ENCODE measurements at places on chromosomes 2 and 18.

DNA sequence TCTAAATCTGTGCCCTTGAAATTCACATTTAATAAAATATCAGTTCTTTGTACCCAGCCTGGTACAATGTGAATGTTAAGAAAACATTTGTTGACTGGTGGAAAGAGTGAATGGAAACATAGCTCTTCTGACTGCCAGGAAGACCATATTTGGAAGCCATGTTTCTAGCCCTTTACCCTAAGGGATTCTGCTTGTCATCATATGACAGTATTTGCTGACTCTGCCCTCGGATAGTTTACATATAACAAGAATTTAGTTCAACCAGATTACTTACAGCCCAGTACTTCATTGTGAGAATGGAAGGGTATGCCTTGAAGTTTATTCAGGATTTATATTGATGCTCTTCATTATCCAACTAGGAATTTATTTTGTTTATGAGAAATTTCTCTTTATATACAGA is 13.8 kb upstream of the KCNS3 start:
- no peak for DNase-seq

- DNase-seq: peak; percentile 27
These were observed 8.8 kb downstream of the CYB5A start for GRCh38 chr18:74282755-74283554.

- no peak for DNase-seq
These were observed 306.5 kb upstream of the TNP1 start for GRCh38 chr2:217166241-217166850.

- no peak for DNase-seq
These were observed 116.1 kb downstream of the DNER start for GRCh38 chr2:229598227-229598626.

GRCh38 chr2:226797289-226797988 is 2.2 kb downstream of the IRS1 start:
- DNase-seq: no peak

DNA sequence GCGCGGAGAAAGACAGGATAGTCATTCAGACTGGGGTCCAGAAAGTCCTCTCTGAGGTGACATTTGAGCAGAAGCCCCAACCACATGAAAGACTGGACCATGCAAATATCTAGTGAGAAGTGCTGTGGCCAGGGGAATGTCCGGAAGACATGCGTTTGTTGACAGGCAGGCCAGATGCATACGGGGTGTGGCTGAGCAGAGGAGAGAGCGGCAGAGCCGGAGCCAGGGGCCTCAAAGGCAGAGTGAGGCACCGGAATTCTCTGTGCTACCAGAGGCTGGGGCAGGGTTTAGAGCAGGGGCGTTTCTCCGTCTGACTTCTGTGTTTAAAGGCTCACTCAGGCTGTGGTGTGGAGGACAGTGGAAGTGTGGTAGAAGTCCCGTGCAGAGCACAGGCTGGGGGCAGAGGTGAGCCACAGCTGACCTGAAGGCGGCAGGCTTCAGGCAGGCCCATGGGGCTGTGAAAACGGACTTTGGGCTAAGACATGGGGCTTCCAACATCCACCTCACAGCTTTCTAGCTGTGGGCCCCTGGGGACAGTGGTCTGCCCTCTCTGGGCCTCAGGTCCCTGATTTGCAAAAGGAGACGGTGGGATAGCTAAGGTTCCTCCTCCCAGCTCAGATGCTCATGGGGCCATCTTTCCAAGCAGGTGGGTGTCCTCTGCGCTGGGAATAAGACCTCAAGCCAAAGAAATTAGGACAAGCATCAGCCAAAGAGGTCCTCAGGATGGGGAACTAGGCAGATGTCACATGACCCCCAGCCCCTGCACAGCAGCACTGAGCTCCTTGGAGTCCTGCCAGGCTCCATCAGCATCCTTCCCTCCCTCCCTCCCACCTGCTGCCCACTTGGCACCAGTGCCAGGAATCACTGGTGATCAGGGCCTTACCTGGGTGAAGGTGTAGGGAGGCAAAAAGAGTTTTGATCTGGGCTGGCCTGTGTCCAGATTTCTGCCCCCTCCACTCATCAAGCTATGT is 11.2 kb downstream of the RUFY4 start:
- no peak for DNase-seq

DNA sequence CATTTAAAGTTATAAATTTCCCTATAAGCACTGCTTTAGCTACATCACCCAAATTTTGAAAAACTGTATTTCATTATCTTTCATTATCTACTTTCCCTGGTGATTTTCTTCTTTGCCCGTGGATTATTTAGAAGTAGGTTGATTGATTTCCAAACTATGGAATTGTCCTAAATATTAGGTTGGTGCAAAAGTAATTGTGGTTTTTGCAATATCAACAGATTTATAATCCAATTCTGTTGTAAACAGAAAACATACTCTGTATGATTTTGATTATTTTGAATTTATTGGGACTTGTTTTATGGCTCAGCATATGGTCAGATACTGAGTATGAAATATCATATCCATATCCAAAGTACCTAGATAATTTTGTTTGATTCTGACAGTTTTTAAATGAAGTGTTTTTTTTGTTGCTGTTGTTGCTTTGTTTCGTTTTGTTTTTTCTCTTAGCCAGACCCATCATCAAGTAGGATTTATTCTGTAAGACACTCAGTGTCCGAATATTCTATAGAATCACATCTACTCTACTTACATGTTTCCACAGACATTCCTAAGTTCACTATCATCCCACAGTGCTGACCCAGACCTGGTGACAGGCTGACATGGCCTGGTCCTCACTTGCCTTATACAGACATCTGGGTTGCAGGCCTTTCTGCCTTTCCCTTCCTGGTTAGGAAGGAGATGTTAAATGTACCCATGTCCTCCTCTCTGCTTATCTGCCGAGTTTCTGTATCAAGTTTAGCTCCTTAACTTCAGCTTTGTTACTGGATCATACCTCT is 2.1 kb upstream of the TRABD2A start:
- no peak for DNase-seq

GRCh38 chr2:99106913-99107312 is 34.6 kb upstream of the C2orf15 start:
- no peak for DNase-seq

DNA sequence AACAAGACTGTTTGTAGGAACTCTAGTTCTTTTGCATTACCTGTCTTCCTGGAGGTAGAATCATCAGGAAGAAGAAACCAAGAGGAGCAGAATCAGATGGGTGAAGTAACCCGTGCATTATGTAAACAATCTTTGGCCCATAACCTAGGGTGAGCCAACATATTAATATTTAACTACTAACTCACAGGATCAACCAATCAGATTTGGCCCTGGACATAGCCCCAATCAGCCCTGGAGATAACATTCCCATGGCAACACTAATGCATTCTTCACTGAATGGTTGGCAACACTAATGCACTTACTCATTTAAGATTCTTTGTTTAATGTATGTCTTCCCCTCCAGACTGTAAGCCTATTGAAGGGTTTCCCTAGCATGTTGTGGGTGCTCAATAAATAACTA is 72.0 kb upstream of the CTAGE1 start:
- DNase-seq: no peak

DNA sequence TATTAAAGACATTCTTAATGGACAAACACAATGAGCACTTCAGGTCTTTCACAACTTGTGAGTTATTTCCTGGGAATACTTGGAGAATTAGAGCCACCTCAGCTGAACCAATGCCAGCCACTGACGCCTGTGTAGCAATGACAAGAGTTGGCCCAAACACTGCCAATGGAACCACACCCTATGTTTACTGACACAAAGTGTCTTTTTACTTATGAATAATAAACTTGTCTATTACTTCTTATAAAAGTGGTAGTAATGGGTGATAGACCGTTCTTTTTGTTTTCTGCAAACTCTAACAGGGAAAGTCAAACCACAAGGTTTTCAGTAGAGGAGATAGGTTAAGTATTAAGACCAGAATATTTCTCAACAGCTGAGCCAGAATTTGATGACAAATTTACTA is 12.5 kb upstream of the CHAC2 start:
- DNase-seq: no peak

- no peak for DNase-seq
These were observed 23.1 kb upstream of the RBMS1 start for GRCh38 chr2:160516547-160517365.

DNA sequence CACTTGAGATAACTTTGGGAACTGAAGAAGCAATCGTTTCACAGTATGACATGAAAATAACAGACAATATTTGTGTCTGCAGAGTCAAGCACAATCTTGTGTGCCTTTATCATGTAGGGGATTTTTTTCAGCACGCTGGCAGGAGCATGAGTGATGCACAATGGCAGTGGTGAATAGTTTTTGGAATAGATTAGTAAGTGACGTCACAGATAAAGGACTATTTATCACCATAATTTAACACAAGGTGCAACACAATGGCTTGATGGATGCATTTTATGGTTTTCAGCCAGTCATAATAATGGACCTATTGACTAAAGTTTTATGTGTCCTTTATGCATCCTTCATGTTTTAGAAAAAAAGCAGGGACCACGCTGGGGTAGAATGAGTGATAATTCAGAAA is 559.8 kb upstream of the FANCL start:
- no peak for DNase-seq

DNA sequence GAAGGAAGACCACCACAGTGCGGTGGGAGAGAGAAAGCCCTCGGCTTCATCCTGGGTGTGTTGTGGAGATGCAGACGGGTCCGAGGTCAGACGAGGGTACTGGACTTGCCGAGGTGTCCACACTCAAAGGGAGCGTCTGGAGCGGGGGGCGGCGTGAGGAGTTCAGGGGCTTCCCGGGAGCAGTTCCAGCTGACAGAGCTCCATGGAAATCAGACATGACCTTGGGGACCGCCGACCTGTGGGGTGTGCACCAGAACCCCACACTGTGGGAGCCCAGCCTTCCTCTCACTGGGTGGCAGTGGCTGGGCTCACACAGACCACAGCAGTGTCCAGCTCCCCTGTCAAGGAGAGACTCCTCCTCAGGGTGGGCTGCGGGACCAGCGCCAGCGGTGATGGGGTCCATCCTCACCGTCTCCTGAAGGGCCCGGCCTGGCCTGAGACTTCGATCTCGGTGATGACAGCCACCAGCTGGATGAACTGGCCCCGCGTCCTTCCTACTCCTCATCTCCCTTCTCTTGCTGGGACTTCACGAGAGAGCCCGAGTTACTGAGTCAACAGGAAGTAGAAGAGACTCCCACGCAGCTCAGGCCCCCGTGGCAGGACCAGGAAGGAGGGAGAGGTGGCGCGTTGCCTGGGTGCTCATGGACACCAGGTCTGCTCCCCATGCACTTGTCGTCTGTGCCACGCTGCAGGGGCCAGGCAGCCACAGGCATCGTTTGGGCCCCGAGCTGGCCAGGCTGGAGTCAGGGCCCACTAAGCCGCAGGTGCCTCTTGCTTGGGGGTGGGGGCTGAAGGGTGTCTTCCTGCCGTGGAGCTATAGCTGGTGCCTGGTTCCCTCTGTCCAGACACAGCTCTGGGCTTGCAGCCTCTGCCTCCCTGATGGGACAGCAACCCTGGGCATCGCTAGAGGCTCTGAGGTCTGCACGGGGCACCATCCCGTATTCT is 101.9 kb upstream of the CTDP1 start:
- no peak for DNase-seq

DNA sequence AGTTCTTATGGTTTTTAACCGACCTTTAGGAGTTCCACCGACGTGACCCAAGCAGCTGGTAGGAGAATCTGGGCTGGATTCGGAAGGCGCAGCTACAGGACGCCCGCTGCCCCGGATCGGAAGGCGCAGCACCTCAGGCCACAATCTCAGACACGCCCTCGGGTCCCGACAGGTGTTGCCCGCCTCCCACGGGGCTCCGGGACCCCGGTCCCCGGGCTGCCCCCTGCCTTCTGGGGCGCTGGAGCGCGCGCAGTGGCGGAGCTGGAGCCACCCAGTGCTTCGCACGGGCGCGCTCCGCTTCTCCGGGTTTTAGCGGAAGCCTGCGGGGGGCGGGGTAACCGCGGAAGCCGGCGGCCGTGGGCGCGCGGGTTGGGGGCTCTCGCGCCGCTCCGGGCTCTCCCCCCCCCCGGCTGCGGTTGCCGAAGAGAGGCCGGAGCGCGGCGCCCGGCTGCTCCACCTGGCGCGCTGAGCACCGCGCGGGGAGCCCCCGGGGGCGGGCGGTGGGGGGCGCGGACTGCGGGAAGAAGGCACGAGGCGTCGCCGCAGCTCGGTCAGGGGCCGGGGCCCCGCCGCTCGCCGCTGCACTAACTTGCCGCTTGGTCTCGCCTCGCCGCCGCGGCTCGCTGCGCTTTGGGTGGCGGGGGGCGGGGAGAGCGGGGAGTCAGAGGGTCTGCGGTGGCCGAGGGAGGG is 718.8 kb downstream of the DPP10 start:
- DNase-seq: no peak

GRCh38 chr2:204824751-204825453 is 279.6 kb downstream of the PARD3B start:
- DNase-seq: no peak

- no peak for DNase-seq
These were observed 255.5 kb downstream of the RIT2 start for GRCh38 chr18:42860011-42860410.

DNA sequence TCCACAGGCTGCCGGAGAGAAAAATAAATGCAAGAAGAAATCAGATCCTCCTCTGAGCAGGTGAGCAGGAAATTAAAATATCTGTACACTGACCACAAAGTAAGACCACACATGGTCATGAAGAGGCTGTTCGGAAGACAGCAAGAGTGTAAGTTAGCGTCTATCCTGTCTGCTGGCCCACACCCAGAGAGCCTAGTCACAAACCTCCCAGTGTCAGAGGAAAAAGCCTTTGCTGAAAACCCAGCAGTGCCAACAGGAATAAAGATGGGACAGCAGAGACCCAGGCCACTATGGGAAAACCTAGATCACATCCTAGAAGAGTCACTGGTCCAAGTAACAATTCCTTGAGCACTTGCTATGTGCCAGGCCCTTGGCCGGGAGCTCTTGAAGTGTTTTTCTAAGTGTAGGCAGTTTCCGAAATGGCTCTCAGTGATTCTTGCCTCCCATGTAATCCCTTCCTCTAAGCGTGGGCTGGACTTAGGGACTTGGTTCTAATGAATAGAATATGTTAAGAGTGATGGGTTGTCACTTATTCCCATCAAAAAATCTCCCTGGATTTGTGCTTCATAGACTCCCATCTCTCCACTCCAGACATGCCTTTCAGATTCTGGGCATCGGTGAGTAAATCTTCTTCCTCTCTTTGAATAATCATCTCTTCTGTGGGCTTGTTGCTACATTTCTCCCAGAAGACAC is 110.9 kb upstream of the PKDCC start:
- DNase-seq: no peak

- no peak for DNase-seq
These were observed 40.3 kb downstream of the AAK1 start for GRCh38 chr2:69603146-69603743.

DNA sequence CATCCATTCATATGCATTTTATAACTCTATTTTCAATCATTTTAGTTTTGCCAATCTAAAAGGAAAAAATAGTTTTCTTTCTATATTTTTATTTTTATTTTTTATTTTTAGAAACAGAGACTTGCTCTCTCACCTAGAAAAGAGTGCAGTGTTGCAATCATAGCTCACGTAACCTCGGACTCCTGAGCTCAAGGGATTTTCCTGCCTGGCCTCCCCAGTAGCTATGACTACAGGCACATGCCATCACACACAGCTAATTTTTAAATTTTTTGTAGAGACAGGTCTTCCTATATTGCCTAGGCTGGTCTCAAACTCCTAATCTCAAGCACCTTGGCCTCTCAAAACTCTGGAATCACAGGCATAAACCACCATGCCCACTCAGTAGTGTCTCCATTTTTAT is 125.5 kb upstream of the XIRP2 start:
- no peak for DNase-seq

- no peak for DNase-seq
These were observed 28.8 kb downstream of the CTDP1 start for GRCh38 chr18:79708412-79708811.

All from stimulated activated CD8-positive, alpha-beta memory T cell treated with anti-CD3 and anti-CD28 coated beads, Interleukin-15, amount 100 ng/mL, for 48 hours (primary cell).